Activated CD4-positive, alpha-beta T cell treated with anti-CD3 and anti-CD28 coated beads, Interleukin-2, Interleukin-6, amounts not matched to agents 100 ng/mL and 50 ng/mL, durations not matched to agents 16 hours and 8 hours (primary cell): ENCODE measurements at places on chromosomes 11 and 22.

DNA sequence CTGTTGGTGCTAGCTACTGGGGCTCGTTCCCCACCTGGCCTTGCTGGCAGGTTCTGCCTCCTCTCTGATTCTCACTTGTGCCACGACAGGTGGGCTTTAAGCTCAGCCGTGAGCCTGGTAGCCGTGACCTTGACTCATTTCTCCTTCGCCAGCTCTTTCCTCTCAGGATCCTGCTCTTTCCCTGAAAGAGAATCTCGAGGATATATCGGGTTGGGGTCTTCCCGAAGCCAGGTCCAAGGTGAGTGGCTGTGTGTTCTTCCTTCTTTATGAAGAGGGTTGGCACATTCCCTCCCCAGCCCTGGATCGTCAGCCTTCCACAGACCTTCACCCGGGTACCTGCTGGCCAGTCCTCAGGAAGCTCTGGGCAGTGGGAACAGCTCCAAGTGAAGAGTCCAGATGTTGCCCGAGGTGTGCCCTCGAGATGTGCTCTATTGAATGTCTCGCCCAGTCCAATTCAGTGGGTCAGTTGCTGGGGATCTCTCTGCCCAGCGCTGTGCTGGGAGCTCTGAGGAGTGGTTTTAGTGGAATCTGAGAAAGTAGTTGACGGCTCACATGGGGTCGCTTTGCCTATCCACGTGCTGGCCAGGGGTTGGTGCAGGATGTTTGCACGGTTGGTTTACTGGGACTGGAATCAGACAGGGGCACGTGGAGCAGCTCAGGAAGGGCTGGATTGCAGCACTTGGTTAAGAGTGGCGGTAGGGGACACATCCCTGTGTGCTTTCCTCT, 1.4 kb downstream of the ZNF74 start:
- DNase-seq: no peak

DNA sequence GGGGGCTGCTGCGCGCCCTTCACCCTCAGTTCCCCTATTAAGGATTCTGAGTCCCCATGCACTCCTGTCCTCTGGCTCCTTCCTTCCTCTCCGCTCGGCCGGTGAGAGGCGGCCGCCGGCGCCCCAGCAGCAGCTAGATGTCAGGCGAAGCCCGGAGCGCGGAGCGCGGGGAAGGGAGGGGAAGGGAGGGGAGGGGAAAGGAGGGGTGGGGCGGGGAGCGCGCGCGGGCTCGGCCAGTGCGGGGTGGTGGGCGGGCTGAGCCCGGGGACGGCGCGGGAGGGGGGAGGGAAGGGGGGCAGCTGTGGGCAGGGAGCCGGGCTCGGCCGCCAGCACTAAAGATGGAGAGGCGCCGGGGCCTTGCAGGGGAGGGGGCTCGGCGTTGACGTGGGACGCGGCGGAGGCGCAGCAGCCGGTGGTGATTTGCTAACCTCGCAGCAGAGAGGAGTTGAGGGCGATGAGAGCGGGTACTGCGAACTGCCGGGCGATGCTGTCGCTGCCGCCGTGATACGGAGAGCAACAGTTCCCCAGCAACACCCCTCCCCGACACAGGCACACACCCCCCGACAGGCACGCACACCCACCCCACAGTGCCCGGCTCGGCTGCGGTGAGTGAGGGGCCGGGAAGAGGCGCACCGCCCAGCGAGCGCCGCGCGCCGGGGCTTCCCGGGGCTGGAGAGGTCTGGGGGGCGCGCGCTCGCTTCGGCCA, at the start of gene ZBTB16:
ZBTB16 (plus strand) TSS at position 434 of the 706 bp plus-strand sequence. CDS start 3,590 bp downstream, outside the sequence.
- DNase-seq: peak; percentile 43

DNA sequence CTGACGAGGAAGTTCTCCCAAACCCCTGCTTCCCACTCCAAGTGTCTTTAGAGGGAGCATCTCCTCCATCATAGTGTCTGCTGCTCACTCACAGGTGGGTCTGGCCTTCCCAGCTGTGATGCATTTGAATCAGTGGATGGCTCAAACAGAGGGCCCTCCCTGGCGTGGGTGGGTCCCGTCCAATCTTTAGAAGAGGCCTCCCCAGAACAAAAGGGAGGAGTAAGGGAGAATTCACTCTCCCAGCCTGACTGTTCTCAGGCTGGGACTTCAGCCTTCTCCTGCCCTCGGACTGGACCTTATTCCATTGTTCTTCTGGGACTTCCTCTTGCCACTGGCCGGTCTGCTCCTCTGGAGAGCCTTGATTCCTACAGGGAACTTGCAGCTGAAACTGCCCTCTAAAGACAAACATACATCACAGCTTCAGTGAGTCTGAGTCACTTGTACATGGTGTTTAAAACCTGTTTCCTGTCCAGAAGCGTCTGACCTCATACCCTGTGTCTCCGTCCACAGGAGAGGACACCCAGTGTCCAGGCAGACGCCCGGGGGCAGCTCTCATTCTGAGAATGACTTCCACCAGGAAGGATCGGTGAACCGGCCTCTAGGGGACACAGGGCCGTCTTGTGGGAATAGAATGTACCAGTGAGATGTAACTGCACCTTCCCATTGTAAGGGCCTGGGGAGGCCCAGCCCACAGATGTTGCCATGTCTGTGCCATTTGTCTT, 234.7 kb downstream of the BRD1 start:
- DNase-seq: no peak

GRCh38 chr11:100855466-100856067, 168.5 kb downstream of the ARHGAP42 start:
- DNase-seq: peak; percentile 3

GRCh38 chr11:8062781-8063257, 18.2 kb upstream of the TUB start:
- DNase-seq: no peak

DNA sequence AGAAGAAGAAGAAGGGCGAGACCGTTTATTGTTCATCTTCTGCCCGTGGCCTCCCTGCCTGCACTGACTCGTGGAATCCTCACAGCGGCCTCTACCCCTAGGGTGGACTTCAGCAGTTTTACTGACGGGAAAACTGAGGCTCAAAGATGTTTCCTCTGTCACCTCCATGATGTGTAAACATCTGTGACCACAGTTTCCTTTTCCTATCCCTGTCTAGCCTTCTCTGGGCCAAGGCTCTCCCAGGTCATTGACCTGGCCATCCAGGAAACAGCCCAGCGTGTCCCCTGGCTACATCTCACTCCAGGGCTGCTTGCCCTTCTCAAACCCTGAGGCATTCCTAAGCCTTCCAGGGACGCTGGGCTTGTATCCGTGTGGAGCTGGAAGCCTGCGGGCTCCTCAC, 49.0 kb upstream of the GCAT start:
- DNase-seq: no peak

- no peak for DNase-seq
Observed at GRCh38 chr22:32185821-32186220, 19.1 kb downstream of the RFPL2 start.

GRCh38 chr11:93484716-93485115, 58.5 kb downstream of the SMCO4 start:
- DNase-seq: no peak

DNA sequence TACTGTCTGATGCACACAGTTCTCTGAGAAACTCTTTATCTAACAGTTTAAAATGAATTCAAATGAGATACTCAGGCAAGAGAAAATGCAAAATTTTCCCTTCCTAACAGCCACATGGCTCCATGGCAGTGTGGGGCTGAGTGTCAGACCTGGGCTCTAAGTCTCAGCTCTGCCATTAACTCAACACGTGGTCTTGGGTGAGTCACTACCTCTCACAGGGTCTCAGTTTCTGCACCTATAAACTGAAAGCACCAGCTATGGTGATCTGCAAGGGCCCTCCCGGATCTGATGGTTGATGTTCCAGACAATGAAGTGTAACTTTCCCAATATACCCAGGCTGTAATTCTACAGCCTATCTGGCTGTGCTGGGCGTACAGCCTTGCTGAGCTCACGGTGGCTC, 70.5 kb downstream of the KCNC1 start:
- no peak for DNase-seq

DNA sequence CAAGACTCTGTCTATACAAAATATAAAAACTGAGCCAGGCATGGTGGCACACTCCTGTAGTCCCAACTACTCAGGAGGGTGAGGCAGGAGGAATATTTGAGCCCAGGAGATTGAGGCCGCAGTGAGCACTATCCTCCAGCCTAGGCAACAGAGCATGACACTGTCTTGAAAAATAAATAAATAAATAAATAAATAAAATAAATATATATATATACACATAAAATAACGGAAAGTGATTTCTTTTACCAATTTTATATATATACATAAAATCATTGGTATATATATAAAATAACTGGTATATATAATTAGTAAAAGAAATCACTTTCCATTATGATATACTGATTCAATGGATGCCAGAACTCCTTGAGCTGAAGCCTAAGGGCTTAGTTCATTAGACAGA, 91.8 kb downstream of the MRTFA start:
- DNase-seq: no peak

GRCh38 chr11:40292721-40293508, 1166.5 kb downstream of the LRRC4C start:
- no peak for DNase-seq

- DNase-seq: peak; percentile 70
Observed at GRCh38 chr11:46112961-46113607, 8.2 kb downstream of the PHF21A start.

GRCh38 chr22:30754971-30755758, 60.5 kb downstream of the OSBP2 start:
- peak; percentile 77 for DNase-seq

DNA sequence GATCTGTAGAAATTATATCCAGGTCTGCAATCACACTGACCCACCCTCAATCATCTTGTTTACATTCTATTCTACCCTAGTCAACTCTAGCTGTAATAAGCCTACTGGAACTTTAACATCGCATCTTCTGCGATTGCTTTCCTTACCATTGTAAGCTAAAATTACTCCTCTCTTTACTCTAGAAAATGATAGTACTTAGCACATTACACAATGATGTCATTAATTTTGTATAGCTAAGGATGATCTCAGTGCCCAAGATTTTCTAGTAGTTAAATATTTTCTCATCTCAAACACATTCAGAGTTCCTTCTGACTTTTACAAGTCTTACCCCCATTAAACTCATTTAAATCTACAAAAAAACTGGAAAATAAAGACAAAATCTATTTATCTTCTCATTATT, 39.6 kb upstream of the CTSC start:
- DNase-seq: no peak

- peak; percentile 17 for DNase-seq
Observed at GRCh38 chr11:975827-976226, 50.2 kb downstream of the AP2A2 start.

DNA sequence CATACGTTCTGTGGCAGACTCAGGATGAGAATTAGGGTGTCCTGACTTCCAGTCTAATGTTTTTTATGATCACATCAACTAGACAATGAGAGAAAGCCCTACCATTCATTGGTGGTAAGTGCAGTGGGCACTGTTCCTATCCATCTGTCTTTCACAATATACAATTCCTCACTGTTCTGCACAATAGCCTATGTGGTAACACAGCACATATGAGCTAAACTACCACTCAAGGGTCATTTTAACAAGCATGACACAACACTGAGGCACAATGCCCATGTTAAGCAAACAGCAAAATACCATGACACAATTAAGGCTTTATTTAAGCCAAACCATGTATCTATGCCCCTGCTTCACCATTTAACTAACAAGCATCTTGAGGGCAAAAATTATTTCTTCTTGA, 52.3 kb downstream of the SIK3 start:
- DNase-seq: no peak

DNA sequence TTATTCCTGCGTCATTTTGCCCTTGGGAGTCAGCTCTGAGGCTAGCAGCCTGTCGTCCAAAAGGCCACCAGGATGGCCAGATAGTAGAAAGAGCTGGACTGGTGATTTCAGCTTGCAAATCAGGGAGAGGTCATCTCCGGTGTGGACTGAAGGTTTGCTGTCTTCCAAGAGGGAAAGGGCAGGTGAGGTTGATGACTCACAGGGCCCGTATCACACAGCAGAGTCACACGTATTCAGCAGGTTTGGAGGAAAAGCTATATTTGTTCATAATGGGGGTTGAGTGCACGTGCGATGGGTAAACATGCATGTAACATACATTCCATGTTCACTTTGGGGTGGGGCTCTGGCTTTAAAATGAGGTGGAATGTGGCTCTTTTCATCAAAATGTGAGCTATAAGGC, 25.6 kb downstream of the MRPL21 start:
- DNase-seq: no peak

GRCh38 chr11:123454060-123454651, 24.1 kb downstream of the GRAMD1B start:
- peak; percentile 95 for DNase-seq
